ENCODE measurements at places on chromosomes 2 and 18. TPM values are rescaled to one million over a fixed set of nuclear protein-coding genes. Genes with fewer than 3 reads are reported as not detected.

Gene MLPH
- total RNA-seq: 27.2 TPM

Gene SCYGR4
- not detected for total RNA-seq

Gene TUBB6
- 961 TPM for total RNA-seq

DNA sequence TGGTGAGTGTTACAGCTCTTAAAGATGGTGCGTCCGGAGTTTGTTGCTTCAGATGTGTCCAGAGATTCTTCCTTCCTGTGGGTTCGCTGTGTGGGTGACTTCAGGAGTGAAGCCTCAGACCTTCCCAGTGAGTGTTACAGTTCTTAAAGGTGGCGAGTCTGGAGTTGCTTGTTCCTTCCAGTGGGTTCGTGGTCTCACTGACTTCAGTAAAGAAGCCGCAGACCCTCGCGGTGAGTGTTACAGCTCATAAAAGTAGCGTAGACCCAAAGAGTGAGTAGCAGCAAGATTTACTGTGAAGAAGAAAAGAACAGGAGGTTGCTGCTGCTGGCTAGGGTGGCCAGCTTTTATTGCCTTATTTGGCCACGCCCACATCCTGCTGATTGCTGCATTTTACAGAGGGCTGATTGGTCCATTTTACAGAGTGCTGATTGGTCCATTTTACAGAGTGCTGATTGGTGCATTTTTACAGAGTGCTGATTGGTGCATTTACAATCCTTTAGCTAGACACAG lies 34.0 kb upstream of the SPTBN1 start:
- no peak for DNase-seq

Gene LIMS3
- total RNA-seq: 35.2 TPM

Gene RGPD3
- total RNA-seq: 0.05 TPM

DNA sequence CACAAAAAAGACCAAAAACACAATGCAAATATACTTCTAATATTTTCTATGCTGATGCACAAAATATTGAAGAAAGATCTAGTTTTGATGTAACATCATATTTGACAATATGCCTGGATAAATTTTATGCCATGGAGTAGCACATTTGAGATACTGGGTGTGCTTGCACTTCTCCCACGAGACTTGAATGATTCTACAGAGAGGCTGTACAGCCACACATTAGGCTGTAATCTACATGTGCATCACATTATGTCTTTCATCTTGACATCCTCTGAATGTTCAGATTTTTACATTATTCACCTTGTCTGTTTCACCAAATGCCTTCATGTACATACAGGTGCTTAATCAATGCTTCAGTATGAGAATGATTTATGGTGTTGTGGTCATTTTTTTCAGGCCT lies 756.4 kb upstream of the CDH7 start:
- no peak for DNase-seq

Gene IL18R1
- 5.3 TPM for total RNA-seq

Gene PDE1A
- 0.06 TPM for total RNA-seq

DNA sequence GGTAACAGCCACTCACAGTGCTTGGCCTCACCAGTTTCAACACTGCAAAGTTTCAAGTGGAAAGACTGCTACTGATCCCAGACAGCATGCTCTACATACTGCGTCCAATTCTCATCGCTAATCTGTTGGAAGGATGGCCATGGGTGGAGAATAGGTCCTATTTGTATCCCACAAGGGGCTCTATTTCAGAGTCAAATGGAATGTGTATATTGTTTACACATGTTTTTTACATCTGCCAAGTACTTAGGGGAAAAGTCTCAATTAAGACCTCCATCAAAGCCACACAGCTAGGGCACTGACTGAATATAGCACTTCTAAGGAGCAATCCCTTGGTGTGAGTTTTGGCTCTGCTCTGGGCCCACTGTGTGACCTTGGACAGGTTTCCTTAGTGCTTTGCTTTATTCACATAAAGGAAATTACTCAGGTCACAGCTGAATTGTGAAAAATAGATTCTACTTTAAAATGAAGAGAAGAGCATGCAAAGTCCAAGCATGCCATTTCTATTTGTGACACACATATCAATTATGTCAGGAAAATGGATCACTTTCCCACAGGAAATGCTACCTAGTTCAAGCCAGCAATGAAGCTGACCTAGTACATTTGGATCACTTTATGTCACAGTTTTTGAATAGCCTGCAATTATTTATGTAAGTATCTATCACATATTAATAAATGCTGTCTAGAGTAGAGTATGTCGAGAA lies 112.9 kb upstream of the STK17B start:
- no peak for DNase-seq

Gene MAPRE3
- total RNA-seq: 7.4 TPM

DNA sequence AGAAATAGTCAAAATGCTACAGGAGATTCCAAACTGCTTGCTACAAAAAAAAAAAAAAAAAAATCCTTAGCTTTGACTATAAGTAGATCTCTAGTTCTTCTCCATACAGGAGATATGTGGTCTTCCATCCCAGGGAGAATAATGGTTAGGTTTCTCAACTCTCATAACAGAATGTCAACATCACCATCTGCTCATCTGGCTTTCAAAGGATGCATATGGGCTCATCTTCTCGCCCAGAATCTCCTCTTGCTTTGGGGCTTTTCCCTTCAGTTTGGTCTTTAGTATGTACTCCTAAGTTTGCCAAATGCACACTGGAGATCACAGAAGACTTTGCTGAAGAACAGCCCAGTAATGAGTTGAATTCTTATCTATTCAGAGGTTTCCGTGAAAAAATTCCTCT lies 240.7 kb downstream of the NRXN1 start:
- no peak for DNase-seq

DNA sequence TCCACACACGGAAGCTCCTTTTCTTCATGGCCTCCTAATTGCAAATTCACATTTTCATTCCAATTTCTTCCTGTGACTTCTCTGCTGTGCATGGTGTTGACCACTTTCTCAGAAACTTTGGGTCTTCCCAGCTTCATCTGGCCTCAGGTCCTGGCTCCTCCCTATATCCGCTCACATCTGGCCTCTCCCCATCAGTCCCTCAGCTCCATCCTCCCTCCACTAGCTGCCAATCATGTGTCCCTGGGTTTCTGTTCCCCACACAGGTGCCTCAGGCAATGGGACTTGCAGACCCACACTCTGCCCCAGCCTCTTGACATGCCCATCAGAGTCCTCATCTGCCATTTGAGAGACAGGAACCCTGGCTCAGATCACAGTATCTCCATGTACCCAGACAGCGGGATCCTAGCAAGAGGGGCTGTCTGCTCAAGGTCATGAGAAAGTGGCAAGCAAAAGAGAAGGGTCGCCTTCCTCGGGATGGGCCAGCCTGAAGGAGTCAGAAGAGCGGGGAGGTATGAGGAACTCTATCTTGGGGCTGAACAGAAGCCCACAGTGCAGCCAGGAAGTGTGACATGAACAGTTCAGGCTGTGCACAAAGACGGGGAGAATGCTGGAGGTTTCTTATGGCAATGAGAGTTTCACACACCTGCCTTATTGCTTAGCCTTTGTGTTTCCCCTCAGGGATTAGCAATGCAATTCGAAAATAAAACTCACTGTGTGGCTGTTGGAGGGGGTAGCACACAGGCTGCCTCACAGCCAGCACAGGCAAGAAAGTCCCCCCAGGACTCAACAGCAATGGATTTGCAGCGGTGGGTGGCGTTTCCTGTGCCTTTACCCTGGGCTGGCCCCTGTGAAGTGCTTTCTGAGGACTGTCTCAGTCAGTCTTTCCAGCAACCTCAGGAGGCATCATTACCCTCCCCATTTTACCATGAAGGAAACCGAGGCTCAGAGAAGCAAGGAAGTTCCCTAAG lies 69.5 kb downstream of the COPS8 start:
- DNase-seq: no peak

Gene DSG4
- not detected for total RNA-seq

GRCh38 chr18:9153256-9153655 lies 16.7 kb downstream of the ANKRD12 start:
- no peak for DNase-seq

DNA sequence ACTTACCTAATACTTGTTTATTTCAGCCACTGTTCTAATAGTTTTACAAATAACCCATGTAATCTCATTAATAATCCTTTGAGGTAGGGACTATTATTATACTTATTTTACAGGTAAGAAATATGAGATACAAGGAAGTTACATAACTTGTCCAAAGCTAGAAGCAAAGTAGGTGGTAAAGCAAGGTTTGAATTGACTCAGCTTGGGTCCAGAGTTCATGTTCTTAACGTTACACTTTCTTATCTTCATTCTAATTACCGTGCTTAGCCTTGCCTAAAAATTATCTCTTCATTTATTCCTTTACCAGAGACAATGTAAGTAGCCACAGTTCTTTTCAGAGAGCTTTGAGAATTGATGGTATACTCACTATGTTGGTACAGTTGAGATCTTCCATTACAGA lies 743.6 kb downstream of the KCNJ3 start:
- no peak for DNase-seq

GRCh38 chr18:78517328-78517727 lies 462.3 kb upstream of the SALL3 start:
- DNase-seq: no peak

GRCh38 chr2:68110102-68110501 lies 47.3 kb upstream of the C1D start:
- DNase-seq: no peak

DNA sequence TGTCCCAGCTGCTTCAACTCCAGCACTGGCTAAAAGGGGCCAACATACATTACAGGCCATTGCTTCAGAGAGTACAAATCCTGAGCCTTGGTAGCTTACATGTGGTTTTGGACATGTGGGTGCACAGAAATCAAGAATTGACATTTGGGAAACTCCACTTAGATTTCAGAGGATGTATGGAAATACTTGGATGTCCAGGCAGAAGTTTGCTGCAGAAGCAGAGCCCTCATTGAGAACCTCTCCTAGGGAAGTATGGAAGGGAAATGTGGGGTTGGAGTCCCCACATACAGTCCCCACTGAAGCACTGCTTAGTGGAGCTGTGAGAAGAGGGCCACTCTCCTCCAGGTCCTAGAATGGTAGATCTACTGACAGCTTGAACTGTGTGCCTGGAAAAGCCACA lies 218.0 kb upstream of the CWC22 start:
- DNase-seq: no peak

Gene TCF23
- total RNA-seq: not detected

DNA sequence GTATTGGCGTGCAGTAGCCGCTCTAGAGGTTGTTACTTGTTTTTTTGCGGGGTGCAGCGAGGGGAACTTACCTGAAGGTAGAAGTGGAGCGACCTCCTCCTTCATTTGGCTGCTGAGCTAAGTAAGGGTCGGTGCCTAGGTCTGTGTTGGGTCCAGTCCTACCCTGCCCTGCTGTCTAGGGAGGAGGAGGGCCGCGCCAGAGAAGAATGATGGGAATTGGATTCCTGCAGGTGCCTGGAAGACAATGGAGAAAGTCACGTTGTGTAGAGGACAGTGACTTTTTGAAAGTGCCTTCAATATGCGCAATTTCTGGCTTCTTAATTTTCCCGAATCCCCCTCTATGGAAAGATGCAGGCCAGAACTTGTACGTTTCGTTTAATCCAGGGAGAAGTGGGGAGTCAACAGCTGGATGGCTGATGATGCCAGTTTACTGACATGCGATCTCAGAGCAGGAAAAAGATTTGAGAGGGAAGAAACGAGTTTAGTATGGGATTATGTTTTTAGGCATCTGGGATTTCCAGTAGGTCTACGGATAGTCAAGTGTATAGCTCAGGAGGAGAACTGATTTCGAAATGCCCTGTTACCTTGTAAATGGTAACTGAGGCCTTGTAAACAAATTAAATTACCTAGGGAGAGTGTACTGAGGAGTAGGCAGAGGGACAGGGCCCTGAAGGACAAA lies 653 bp downstream of the MRPS9 start:
- no peak for DNase-seq

Gene TRAPPC12
- 61.8 TPM for total RNA-seq

Gene LYG1
- 1.2 TPM for total RNA-seq

Gene ALPI
- total RNA-seq: not detected

Gene ALK
- not detected for total RNA-seq

GRCh38 chr2:187552381-187552780 lies 1.9 kb downstream of the TFPI start:
- no peak for DNase-seq

Gene ANKRD30BL
- not detected for total RNA-seq

GRCh38 chr2:222950638-222951285 lies 89.9 kb downstream of the ACSL3 start:
- no peak for DNase-seq

Gene SAG
- total RNA-seq: not detected

DNA sequence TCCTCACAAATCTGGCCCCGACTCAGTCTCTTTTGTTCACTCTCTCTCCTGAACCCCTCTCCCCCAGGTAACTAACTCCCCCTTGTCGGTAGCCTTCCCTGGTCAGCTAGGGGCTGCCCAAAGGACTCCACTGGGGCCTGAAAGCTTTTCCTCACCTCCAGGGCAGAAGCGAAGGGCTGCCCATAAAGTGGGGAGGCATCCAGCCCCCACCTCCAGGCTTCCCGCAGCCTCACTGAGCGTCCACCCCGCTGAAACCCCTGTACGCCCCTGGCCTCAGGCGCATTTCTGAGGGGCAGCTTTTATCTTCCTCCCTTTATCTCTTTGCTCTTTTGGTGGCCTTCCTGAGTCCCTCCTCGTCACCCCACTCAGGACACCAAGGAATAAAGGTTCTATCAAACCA lies 249.3 kb downstream of the CYP26B1 start:
- DNase-seq: no peak

GRCh38 chr18:12883372-12883683 lies 709 bp downstream of the PTPN2 start:
- no peak for DNase-seq

Gene FAM110C
- total RNA-seq: 0.34 TPM

Gene FLACC1
- total RNA-seq: 0.15 TPM

DNA sequence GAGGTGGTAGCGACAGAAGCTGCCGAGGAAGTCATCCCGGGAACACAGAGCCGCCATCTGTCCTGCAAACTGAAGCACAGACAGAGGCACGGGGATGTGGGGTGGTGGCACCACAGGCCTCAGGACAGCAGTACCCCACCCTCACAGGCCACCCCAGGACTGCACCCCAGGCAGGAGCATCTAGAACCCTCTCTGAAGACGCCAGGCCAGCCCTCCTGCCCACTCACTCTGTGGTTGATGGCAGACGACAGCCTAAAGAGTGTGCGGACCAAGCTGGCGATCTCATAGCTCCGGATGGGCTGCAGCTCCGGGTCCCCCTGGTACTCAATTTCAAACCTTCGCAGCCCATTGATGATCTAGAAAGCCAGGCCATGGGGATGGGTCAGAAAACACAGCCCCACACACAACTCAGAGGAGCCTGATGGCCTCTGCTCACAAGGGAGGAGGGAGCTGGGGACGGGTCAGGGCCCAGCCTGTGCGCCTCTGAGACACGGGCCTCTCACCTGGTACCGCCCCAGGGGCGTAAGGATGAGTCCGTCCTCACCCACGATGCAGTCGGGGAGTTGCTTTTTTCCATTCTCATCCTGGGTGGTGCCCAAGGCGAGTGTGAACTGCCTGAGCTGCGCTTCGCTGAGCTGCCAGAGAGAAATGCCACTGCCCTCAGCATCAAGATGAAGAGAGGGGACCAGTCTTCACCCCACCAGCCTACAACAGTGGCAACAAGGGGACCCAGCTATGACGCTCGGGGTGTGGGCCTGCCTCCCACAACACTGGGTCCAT lies 8.1 kb upstream of the CCDC74B start:
- no peak for DNase-seq
